Renal cortical epithelial cell (primary cell): ENCODE measurements at places on chromosomes 5 and 9. TPM values are rescaled to one million over a fixed set of nuclear protein-coding genes. Genes with fewer than 3 reads are reported as not detected.

LCN9 gene
- not detected in 2 replicates for total RNA-seq

ACOT12 gene
- total RNA-seq: 0.10 TPM in 1 of 2 replicates, not detected in the other

DNA sequence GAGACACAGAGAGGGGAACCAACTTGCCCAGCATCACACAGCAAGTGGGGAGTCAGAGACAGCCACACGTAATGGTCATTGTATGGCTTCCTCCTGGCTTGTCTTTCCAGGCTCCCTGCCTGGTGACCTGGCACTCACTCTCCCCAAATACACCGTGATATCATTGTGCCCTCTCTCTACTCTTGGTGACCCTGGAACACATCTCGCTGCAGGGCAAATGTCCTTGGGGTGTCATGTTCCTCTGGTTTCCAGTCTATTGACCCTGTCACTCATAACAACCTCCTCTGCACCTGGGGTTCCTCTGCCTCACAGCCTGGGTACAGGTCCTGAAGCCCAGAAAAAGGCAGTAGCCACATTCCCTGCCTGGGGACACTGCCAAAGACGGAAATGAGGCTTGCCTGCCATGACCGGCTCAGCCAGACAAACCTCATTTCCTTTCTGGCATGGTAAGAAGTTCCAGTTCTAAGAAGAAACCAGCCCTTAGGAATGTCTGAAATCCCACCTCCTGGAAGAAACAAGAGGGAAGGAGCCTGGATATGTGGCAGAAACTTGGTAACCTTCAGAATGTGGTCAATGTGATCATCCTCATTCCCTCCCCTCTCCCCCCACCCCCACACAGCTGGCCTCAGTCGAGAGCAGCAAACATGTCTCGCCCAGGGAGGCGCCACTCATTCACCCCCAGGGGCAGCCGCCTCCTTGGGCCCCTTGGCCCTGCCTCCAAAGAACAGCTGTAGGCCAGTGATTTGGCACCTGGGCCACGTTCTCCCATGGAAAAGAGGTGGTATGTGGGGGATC is 30.6 kb upstream of the SMU1 start:
- DNase-seq: peak; percentile 87

DNA sequence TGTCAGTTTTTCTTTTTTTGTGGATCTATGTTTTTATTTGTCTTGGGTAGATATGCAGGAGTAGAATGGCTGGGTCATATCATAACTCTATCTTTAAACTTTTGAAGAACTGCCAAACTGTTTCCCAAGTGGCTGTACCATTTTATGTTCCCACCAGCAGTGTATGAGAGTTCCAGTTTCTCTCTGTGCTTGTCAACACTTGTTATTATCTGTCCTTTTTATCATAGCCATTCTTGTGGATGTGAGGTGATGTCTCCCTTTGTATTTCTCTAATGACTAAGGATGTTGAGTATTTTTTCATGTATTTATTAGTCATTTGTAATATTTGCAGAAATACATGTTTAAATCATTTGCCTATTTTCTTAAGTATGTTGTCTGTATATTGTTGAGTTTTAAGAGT is 17.4 kb upstream of the FAT2 start:
- DNase-seq: no peak

GRCh38 chr5:173902743-173903142 is 14.6 kb downstream of the CPEB4 start:
- DNase-seq: no peak

GRCh38 chr5:130316971-130317680 is 412.9 kb downstream of the CHSY3 start:
- peak; percentile 90 for DNase-seq

- DNase-seq: peak; percentile 41
Observed at GRCh38 chr5:98904780-98905179, 24.0 kb downstream of the CHD1 start.

DNA sequence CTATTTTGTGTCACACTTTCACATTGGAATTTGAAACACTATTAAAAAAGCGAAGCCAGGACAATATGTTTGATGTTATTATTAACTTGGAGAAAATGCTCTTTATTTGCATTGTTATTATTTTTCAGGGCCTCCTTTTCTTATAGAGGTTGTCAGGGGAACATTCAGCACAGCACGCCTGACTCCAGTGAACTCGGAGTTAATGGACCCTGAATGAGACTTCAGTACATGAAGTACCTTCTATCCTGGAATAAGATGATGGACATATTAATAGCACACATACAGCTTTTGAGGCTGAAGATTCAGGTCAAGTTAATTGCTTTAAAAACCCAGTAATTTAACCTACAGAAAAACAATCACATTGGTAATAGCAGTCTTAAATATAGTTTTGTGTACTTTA is 652.9 kb downstream of the SEMA5A start:
- peak; percentile 61 for DNase-seq

DNA sequence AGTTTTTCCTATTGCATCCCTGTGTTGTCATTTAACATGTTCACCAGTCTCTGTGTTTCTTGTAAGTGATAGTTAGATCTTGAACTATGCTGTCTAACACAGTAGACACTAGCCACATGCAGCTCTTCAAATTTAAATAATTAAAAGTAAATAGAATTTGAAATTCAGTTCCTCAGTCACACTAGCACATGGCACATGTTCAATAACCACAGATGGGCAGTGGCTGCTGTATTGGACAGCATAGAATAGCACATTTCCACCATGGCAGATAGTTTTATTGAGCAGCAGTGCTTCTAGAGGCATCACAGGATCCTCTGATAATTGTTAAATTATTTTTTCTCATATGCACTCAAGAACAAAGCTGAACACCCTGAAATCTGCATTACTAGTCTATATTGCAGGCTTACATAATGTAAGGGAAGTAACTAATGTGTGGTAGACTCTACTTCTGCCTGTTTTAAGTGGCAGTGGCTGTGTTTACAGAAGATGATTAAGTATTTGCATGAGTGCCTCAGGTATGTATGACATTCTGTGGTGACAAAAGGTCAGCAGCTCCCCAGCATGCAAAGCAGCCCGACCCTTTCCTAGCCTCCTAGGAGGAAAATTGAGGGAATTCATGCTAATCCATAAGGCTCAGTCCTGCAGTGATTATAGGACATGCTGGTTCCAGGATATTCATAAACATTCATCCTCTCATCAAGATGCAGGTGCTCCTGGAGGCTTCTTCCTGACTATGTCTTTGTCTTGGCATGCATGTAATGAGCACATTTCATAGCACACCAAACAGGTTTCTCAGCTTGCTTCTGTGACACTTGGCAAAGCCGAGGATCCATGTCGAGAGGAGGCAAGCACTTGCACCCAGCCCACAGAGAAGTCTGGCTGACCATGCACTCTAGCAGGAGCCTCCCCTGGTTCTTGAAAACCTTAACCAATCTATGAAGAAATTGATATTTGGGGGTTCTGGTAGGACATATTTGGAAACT is 45.5 kb downstream of the SH3RF2 start:
- peak; percentile 87 for DNase-seq

DNA sequence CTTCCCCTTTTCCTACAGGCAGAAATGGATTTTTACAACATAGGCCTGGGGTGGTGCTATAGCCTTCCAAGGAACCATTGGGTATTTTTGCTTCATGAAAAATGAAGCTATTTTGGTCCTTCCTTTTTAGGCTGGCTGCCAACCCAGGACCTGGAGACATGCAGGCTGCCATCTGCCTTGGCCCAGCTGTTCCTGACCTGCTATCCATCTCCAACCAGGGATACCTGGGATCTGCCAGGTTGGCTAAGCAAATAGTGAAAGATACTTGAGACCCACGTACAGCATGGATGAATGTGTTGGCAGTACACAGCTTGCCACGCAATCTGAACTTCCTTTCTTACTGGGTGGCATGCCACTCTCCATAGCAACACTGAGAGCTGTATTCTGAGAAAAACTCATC is 31.1 kb downstream of the MRPS27 start:
- no peak for DNase-seq

DNA sequence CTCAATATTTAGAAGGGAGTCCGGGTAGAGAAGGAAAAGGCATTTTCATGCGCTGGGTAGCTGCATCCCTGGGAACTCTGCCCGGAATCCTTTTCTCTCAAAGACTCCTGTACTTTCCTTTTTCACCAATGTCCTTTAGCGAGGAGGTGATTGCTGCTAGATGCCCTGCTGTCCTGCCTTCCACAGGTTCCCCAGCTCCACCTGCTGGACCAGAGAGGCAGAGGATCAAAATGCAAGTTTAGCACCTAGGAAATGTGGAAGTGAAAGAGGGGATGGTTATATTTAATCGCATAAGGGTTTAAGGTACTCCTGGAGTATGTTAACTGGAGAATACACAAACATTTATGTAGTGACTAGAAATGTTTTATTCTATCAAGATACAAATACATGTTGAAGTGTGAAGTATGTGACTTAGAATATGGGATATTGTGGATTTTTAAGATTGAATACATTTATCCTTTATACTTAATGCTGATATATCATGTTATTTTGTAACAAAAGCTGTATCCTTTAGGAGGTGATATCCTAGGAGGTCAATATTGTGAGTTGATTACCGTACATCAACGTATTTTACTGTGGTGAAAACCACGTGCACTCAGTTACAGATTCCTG is 145.7 kb downstream of the ARHGAP26 start:
- peak; percentile 62 for DNase-seq
